ENCODE measurements at places on chromosomes 7 and 10. TPM values are rescaled to one million over a fixed set of nuclear protein-coding genes. Genes with fewer than 3 reads are reported as not detected.

Gene FAM107B
- 46.7 TPM for total RNA-seq

Gene TMEM229A
- total RNA-seq: 0.33 TPM

Gene MTPN
- total RNA-seq: 104 TPM

Gene TMEM236
- 11.6 TPM for total RNA-seq

Gene SLC18A3
- 6.2 TPM for total RNA-seq

- H3K27me3 ChIP-seq: peaks cover 3% of the 10 kb centered on the region
- peaks cover 10% of the 10 kb centered on the region for H3K4me1 ChIP-seq
- no peak overlapping the region for H3K27ac ChIP-seq
- no peak overlapping the region for H3K4me3 ChIP-seq
- DNase-seq: peak; percentile 58
- H3K36me3 ChIP-seq: no peaks in the 10 kb centered on the region
Observed at GRCh38 chr10:43122096-43122495, 16.1 kb upstream of the CSGALNACT2 start.

GRCh38 chr10:73588656-73589055 is 2.5 kb downstream of the USP54 start:
- H3K36me3 ChIP-seq: peaks cover 16% of the 10 kb centered on the region
- H3K27ac ChIP-seq: peak overlapping the region; percentile 3
- peaks cover 42% of the 10 kb centered on the region for H3K4me1 ChIP-seq
- no peak for DNase-seq

DNA sequence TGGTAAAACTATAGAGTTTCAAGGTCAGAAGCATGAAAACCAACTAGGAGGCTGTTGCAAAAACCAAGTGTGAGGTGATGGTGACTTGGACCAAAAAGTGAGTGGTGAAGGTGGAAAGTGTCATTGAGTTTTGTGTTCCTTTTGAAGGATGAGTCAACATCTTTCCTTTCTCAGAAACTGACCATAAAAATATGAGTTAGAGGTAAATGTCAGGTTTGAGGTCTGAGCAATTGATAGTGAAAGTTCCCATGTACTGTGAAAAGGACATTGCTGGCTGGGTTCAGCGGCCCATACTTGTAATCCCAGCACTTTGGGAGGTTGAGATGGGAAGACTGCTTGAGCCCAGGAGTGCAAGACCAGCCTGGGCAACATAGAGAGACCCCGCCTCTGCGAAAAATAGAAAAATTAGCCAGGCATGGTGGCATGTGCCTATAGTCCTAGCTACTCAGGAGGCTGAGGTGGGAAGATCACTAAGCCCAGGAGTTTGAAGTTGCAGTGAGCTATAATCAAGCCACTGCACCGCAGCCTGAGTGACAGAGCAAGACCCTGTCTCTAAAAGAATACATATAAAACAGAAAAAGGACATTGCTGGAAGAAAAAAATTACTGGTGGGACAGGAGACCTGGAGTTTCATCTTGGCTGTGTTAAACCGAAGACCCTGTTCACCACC is 89.3 kb upstream of the ARID5B start:
- no peak overlapping the region for H3K27ac ChIP-seq
- no peaks in the 10 kb centered on the region for H3K36me3 ChIP-seq
- H3K4me1 ChIP-seq: peaks cover 9% of the 10 kb centered on the region
- H3K4me3 ChIP-seq: no peak overlapping the region
- H3K27me3 ChIP-seq: no peaks in the 10 kb centered on the region
- no peak for DNase-seq

DNA sequence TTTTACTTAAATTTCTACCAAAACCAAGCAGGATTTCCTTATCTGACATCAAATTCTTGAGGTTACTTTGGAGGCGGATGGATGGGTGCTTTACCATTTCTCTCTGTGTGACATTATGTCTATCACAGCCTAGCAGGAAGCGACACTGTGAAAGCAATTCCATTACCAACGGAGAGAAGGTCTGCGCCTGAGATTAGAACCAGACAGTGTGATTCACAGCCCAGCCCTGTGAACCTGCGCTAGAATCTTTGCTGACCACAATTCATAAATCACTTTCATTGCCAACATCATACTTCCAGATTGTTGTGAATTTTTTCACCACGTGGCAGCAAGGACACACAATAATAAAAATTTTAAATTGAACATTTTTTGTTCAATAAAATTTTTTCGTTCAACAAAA is 126.5 kb downstream of the CUBN start:
- H3K4me3 ChIP-seq: no peak overlapping the region
- peaks cover 8% of the 10 kb centered on the region for H3K27me3 ChIP-seq
- H3K36me3 ChIP-seq: no peaks in the 10 kb centered on the region
- DNase-seq: no peak
- H3K27ac ChIP-seq: no peak overlapping the region

DNA sequence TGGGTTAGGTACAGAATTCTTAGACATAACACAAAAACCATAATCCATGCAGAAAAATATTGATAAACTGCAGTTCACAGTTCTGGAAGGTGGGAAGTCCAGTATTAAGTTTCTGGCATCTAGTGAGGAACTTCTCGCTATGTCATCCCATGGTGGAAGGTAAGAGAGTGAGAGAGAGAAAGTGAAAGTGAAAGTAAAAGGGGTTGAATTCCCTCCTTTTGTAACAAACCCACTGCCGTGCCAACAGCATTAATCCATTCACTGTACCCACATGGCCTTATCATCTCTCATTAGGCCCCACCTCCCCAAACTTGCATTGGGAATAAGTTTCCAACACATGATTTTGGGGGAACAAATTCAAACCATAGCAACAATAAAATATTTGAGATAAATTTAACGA is 17.1 kb downstream of the ZNF485 start:
- H3K4me3 ChIP-seq: no peak overlapping the region
- no peaks in the 10 kb centered on the region for H3K27me3 ChIP-seq
- H3K36me3 ChIP-seq: peaks cover 6% of the 10 kb centered on the region
- no peaks in the 10 kb centered on the region for H3K4me1 ChIP-seq

- peaks cover 6% of the 10 kb centered on the region for H3K4me1 ChIP-seq
- H3K4me3 ChIP-seq: no peak overlapping the region
- no peaks in the 10 kb centered on the region for H3K27me3 ChIP-seq
- no peak for DNase-seq
- no peak overlapping the region for H3K27ac ChIP-seq
Observed at GRCh38 chr10:21084700-21085099, 187.6 kb upstream of the NEBL start.

DNA sequence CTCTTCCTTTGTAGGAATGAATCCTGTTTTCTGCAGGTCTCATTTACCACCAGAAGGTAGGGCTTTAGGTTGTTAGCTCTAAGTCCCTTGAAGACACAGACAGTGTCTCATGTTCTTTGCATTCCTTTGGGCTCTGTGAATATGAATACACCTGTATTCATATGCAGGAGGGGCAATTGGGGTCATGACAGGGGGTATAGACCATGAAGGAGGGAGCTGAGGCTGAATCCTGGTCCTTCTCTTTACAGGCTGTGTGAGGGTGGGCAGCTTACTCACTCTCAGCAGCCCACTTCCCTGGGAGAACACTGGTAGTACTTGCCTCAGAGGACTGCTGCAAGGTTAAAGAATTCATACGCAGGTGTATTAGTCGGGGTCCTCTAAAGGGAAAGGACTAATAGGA is 267.2 kb upstream of the MGMT start:
- H3K27me3 ChIP-seq: peaks cover 8% of the 10 kb centered on the region
- no peak overlapping the region for H3K4me3 ChIP-seq
- no peak overlapping the region for H3K27ac ChIP-seq
- no peaks in the 10 kb centered on the region for H3K36me3 ChIP-seq
- no peak for DNase-seq

- H3K27me3 ChIP-seq: peaks cover 64% of the 10 kb centered on the region
- H3K27ac ChIP-seq: peak within 1 kb of the TSS; percentile 73
- DNase-seq: peak; percentile 83
- H3K4me1 ChIP-seq: peaks cover 9% of the 10 kb centered on the region
- no peaks in the 10 kb centered on the region for H3K36me3 ChIP-seq
Observed at GRCh38 chr7:37448636-37449361, at the start of gene ELMO1. Gene ELMO1, minus strand, starts transcription at chr7:37448864. Its CDS starts 106,174 bp downstream, at chr7:37342690.

DNA sequence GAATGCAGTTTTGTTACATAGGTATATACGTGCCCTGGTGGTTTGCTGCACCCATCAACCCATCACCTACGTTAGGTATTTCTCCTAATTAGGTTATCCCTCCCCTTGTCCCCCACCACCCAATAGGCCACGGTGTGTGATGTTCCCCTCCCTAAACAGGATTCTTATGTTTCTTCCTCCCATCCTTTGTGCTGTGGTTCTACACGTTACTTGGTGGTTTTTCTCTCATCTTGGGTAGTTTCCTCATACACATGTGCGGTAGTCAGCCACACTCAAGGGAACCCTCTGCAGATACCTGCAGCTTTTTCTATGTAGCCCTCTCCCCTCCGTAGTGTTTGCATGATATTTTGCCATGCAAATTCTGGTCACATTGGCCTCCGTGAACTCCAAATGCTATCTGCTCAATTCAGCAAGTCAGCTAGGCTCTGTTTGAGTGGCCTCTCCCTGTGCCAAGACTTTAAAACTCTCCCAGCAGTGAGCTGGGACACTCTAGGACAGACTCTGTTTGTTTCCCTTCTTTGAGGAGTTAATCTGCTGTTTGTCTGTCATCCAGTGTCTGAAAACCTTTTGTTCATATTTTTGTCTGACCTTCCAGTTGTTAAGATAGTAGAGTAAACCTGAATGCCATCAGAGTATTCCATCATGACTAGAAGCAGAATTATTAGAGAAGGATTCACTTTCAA is 41.0 kb downstream of the RABGEF1 start:
- peaks cover 29% of the 10 kb centered on the region for H3K36me3 ChIP-seq
- DNase-seq: no peak
- no peak overlapping the region for H3K4me3 ChIP-seq
- no peaks in the 10 kb centered on the region for H3K4me1 ChIP-seq
- no peaks in the 10 kb centered on the region for H3K27me3 ChIP-seq

DNA sequence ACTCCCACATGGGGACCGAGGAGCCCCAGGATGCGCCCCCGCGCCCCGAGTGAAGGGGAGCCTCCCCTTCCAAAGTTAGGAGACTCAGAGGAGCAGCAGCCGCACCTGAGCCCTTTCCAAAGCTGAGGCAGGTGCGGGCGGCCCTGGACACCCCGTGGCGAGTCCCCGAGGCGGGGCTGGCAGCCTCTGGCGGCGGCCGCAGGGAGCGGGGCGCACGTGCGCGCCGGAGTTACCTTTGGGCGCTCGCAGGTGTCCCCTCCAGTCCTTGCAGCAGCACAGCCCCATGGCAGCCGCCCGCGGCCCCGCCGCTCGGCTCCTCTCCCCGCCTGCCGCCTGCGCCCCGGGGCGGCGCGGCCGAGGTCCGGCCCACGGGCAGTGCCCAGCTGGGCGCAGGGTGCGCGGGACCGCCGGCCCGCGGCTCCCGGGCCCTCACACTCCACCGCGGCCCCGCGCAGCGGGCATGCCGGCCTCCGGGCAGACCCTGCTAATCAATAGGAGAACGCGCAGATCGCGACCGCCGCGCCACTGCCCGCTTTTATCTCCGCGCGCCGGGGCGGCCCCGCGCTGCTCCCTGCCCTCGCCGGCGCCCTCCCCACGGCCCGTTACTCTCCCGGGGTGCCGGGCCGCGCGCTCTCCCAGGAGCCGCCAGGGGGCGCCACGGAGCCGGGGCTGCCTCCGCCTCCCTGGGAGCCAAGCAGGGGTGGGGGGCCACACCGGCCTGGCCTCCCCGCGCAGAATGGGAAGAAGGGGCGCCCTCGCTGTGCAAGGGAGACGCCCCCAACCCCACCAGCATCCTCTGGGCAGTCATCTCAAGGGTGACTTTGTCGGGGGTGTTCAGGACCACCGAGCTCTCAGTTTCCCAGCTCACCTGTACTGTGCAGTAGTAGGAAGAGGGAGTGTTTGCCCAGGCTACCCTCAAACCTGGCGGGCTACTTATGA is 80.8 kb downstream of the ARHGAP22 start:
- H3K4me3 ChIP-seq: peak overlapping the region; percentile 72
- no peaks in the 10 kb centered on the region for H3K36me3 ChIP-seq
- no peak overlapping the region for H3K27ac ChIP-seq
- peaks cover 68% of the 10 kb centered on the region for H3K27me3 ChIP-seq

GRCh38 chr7:73701357-73701995 is 18.0 kb downstream of the STX1A start:
- peak overlapping the region; percentile 77 for H3K27ac ChIP-seq
- peaks cover 18% of the 10 kb centered on the region for H3K36me3 ChIP-seq
- H3K27me3 ChIP-seq: no peaks in the 10 kb centered on the region

GRCh38 chr7:27148756-27149641 is 1.4 kb upstream of the HOXA6 start:
- peak overlapping the region; percentile 88 for H3K27ac ChIP-seq
- DNase-seq: no peak
- H3K36me3 ChIP-seq: peaks cover 15% of the 10 kb centered on the region
- H3K27me3 ChIP-seq: peaks cover 82% of the 10 kb centered on the region
- peaks cover 31% of the 10 kb centered on the region for H3K4me1 ChIP-seq

GRCh38 chr7:150379441-150380379 is 580 bp downstream of the ZNF775 start:
- peaks cover 3% of the 10 kb centered on the region for H3K36me3 ChIP-seq
- H3K27ac ChIP-seq: peak overlapping the region; percentile 65

DNA sequence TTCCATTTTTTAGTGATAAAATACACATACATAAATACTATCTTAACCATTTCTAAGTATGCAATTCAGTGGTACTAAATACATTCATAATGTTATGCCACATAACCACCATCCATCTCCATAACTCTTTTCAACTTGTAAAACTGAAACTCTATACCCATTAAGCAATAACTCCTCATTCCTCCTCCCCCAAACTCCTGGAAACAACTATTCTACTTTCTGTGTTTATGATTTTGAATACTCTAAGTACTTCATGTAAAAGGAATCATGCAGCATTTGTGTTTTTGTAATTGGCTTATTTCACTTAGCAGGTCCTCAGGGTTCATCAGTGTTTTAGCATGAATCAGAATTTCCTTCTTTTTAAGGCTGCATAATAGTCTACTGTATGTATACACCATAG is 131.8 kb downstream of the TES start:
- H3K27me3 ChIP-seq: peaks cover 3% of the 10 kb centered on the region
- H3K27ac ChIP-seq: no peak overlapping the region
- no peak for DNase-seq

- DNase-seq: no peak
- H3K27me3 ChIP-seq: peaks cover 5% of the 10 kb centered on the region
- H3K4me1 ChIP-seq: peaks cover 22% of the 10 kb centered on the region
Observed at GRCh38 chr10:98610836-98611235, 164.1 kb upstream of the HPS1 start.

DNA sequence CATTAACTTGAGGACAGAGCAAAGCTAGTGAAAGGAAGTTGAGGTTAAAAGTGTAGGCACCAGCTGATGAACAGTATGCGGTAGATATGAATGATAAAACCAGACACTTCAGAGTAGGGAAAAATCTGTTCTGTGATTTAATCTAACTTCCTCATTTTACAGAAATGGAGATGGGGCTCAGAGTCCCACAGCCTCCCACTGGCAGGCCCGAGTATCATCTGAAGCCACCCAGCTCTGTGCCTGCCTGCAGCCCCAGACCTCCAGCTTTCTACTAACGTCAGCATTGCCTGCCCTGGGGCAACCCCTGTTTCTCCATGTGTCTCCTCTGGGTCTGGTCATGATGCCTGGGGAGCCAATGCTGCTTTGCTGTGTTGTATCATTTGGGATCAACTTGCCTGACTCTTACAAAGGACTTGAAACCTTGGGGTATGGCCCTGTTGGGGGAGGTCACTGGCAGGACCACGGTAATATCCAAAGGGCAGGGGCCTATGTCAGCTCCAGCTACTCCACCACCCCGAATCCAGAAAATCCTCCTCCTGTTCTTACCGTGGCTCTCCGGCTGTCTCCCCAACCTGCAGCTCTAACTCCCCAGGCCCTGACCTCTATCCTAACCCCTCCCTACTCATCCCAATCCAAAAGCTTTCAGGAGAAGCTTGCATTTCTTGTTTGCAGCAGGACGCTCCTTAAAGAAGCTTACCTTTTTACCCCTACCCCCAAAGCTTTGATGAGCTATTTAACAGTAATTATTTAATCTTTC is 56.2 kb upstream of the NPY start:
- no peaks in the 10 kb centered on the region for H3K36me3 ChIP-seq
- peaks cover 6% of the 10 kb centered on the region for H3K4me1 ChIP-seq
- no peak for DNase-seq
- no peak overlapping the region for H3K4me3 ChIP-seq
- H3K27me3 ChIP-seq: no peaks in the 10 kb centered on the region
- no peak overlapping the region for H3K27ac ChIP-seq

Measured in type B pancreatic cell (in vitro differentiated cells).